ENCODE measurements at places on chromosomes 5 and 9. TPM values are rescaled to one million over a fixed set of nuclear protein-coding genes. Genes with fewer than 3 reads are reported as not detected.

GRCh38 chr9:136823136-136824046, 15.6 kb downstream of the RABL6 start:
- H3K27me3 ChIP-seq = no peaks in the 10 kb centered on the region
- H3K27ac ChIP-seq = no peak overlapping the region
- no peak for DNase-seq
- H3K4me3 ChIP-seq = no peak overlapping the region

GRCh38 chr5:102918986-102919610, 164.0 kb downstream of the PAM start:
- DNase-seq = no peak
- peaks cover 1% of the 10 kb centered on the region for H3K36me3 ChIP-seq
- peaks cover 25% of the 10 kb centered on the region for H3K4me1 ChIP-seq
- no peaks in the 10 kb centered on the region for H3K27me3 ChIP-seq

DNA sequence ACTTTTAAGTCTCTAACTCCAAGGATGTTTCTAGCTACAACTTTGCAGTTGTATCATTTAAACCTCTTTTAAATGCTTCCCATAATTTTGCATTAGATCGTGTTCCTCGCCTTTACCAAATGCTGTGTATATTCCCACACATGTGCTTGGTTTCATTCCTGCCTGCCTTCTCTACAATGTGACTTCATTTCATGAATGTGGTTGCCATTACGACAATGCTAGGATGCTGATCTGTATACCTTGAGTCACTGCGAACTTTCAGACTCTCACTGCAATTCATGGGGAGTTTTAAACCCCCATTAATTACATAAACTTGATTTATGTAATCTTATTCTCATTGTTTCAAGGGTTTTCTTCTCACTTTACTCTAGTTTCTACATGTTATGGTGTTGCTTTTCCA, 50.3 kb downstream of the UBE2QL1 start:
- no peak overlapping the region for H3K27ac ChIP-seq
- no peaks in the 10 kb centered on the region for H3K36me3 ChIP-seq
- no peaks in the 10 kb centered on the region for H3K4me1 ChIP-seq
- no peak for DNase-seq
- H3K27me3 ChIP-seq = peaks cover 5% of the 10 kb centered on the region

DNA sequence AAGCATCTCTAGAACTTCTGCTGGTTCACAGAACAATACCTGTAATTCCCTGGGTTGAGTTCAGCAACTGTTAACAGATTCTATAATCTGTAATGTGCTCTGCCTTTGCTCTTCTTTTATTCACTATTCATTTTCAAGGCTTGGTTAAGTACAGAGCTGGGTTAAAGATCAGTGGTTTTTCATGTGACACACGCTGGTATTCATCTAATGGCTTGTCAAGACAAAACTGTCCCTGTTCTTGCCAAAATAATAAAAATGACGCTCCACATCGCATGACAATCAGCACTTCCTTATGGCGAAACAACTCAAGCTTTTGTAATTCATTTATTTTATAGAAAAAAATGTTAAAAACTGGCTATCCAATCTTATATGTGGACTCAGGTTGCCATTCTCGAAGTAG, 137.9 kb downstream of the BNC2 start:
- DNase-seq = no peak
- H3K27me3 ChIP-seq = no peaks in the 10 kb centered on the region

DNA sequence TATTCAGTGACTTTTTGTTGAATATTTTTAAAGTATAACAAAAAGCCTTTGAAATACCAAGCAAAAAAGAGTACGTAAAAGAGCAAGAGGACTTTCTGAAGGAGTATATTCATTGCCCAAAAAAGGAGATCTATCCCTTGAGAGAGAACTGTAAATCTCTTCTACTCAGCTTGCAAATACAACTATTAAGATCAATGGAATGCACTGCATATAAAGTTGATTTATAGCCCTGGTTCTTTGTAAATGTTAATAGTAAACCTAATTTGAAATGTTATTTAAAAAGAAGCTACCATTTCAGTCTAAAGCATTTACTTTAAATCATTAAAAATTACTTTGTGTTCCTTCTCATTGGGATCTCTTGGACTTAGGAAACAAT, 168.1 kb downstream of the PDE4D start:
- no peaks in the 10 kb centered on the region for H3K27me3 ChIP-seq
- no peaks in the 10 kb centered on the region for H3K36me3 ChIP-seq
- H3K27ac ChIP-seq = no peak overlapping the region
- H3K4me1 ChIP-seq = peaks cover 11% of the 10 kb centered on the region
- no peak for DNase-seq
- H3K4me3 ChIP-seq = no peak overlapping the region

GRCh38 chr5:158819840-158820620, 279.7 kb downstream of the EBF1 start:
- H3K36me3 ChIP-seq = peaks cover 28% of the 10 kb centered on the region
- H3K27me3 ChIP-seq = no peaks in the 10 kb centered on the region
- H3K4me3 ChIP-seq = no peak overlapping the region

GRCh38 chr5:446883-447263, 3.9 kb downstream of the EXOC3 start:
- no peak for DNase-seq
- no peak overlapping the region for H3K4me3 ChIP-seq
- peaks cover 31% of the 10 kb centered on the region for H3K4me1 ChIP-seq
- peaks cover 41% of the 10 kb centered on the region for H3K36me3 ChIP-seq
- H3K27ac ChIP-seq = no peak overlapping the region
- H3K27me3 ChIP-seq = no peaks in the 10 kb centered on the region

The LCN12 gene
- total RNA-seq = not detected

The NME5 gene
- total RNA-seq = 2.0 TPM

The ADRA1B gene
- 1.1 TPM for total RNA-seq

The PPP3R2 gene
- total RNA-seq = not detected
